ENCODE measurements at places on chromosomes 3 and 15.

- DNase-seq = no peak
These were observed 50.1 kb upstream of the KBTBD8 start for GRCh38 chr3:66948041-66948440.

- DNase-seq = no peak
These were observed 1031.7 kb upstream of the CFAP20DC start for GRCh38 chr3:60081381-60082095.

GRCh38 chr15:58715266-58715917, 34.1 kb downstream of the ADAM10 start:
- DNase-seq = no peak

DNA sequence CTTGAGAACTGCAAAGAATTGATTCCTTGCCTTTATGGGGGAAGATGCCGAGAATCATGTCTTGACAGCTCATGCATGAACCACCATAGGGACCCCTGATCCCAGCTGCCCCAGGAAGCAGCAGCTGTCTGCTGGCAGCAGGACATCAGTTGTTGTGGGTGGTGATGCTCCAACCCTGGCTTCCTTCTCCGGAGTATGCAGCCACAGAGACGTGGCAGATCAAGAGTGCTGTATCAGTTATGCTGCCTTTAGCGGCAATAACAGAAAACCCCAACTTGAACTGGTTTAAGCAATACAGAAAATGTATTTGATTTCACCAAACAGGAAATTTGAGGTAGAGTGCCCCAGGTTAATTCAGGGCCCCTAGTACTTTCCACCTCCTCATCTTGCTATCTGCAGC, 92.2 kb upstream of the TNFAIP8L3 start:
- no peak for DNase-seq

DNA sequence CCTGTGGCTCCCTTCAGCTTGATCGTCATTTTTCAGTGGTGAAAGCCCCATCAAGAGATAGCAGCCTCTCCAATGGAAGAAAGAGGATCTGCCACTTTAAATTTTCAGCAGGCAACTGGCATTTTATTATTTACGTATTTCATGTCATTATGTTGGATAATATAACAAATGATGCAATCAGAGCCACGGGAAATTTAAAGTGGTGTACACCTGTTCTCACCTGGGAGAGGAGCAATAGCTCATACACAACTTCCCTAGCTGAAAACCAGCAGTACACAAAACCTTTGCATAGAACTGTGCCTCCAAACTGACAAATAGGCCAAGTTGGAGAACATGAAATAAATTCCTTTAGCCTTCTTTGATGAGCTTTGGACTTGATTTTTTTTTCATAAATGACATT, 136.9 kb downstream of the SATB1 start:
- no peak for DNase-seq

DNA sequence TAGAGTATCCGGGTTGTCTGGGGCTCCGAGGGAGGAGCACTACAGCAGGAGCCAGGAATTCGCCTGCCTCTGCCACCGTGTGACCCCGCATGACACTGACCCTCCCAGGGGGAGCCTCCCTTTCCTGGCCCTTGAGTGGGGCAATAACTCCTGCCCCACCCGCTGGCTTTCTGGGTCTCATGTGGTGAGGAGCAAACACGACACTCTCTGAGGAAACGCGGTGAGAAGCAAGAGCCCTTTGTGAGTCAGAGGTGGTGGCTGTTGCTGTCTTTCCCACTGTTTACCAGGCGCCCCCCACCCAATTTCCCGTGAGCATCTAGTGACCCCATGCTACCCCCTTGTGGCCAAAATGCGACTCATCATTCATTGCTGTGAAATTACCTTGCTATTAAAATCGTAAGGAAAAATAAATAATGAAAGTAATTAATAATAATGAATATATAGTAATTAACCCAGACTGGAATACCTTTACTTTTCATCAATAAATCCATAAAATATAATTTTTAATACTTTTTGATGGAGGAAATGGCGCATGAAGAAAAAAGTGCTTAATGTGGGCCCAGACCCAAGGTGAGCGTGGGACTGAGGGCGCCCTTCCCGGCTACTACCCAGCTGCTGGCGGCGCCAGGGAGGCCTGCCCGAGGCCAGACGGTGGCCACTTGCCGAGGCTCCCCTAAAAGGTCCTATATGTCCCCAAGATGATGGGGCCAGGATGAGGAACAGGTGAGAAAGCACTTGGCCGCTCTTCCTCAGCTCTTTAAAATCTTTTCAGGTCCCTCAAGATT, 29.3 kb downstream of the CCNL1 start:
- no peak for DNase-seq

GRCh38 chr15:72698938-72699337, 12.9 kb downstream of the BBS4 start:
- DNase-seq = no peak

- no peak for DNase-seq
These were observed 10.9 kb downstream of the GPD1L start for GRCh38 chr3:32117320-32117719.

DNA sequence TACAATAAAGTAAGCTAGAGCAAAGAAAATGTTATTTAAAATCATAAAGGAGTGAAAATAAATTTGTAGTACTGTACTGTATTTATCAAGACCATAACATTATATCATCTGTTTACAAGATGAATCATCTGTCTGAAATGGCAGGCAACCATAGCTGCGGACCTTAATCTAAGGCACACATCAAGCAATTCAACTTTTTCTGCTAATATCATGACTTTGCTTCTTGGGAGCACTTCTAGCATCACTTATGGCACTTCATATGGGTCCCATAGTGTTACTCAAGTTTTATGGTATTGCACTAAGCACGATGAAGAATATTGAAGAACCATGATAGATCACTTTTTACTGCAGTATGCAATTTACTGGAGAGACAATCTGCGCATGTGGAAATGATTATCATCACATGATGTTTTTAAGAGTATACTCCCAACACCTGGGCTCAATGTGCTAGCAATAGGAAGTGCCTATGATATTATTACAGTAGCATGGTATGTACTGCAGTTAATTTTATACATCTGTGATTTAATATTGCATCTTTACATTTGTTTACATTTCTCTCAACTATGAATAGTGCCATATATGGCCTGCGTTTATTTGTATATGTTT, 137.7 kb upstream of the NECTIN3 start:
- DNase-seq = peak; percentile 71

DNA sequence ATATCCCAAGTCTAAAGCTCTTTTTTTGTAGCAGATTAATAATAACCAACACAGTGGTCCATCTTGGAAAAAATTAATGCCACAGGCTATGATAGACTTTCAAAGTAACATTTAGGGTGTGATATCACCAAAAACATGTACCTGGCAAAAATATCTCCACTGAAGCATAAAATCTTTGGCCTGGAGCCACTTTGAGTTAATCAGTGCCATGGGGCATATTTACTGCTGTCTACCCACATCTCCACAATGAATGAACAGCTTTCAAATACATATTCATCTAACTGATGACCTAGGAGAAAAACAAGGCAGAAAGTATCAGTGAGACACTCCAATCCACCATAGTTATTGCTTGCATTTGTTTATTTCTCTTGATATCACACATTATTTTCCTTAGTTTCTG, 296.0 kb upstream of the MDFIC2 start:
- no peak for DNase-seq

DNA sequence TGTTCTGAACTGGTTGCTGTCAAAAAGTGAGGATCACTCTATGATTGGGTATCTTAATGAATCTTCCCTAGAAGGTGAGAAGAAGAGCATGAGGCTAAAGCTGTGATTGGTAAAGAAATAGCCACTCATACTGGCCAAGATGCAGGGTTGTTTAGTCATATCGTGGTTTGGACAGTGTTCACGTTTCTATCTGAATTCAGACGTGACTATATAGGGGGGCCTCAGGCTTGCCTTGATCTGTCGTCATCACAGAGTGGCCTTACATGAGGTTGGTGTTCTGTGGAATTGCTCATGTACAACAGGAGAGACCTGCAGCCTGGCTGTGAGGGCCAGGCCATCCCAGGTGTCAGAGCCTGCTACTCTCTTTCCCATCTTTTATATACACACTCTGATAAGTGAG, 12.4 kb downstream of the RTP2 start:
- DNase-seq = peak; percentile 21

GRCh38 chr3:195204360-195205163, 66.4 kb downstream of the XXYLT1 start:
- no peak for DNase-seq

- peak; percentile 77 for DNase-seq
These were observed 49.1 kb downstream of the DNASE1L3 start for GRCh38 chr3:58161435-58162398.

DNA sequence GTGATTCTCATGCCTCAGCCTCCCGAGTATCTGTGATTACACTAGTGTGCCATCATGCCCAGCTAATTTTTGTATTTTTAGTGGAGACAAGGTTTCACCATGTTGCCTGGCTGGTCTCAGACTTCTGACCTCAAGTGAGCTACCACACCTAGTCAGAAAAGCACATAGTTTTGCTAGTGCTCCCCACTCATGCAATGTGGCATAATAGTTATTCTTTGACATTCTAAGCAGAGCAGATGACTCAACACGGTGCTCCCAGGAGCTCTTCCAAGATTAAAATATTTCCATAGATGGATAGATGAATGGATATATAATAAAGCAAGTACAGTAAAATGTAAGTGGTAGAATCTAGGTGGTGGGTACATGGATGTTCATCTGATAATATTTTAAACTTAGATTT, 53.1 kb upstream of the GK5 start:
- DNase-seq = peak; percentile 17

DNA sequence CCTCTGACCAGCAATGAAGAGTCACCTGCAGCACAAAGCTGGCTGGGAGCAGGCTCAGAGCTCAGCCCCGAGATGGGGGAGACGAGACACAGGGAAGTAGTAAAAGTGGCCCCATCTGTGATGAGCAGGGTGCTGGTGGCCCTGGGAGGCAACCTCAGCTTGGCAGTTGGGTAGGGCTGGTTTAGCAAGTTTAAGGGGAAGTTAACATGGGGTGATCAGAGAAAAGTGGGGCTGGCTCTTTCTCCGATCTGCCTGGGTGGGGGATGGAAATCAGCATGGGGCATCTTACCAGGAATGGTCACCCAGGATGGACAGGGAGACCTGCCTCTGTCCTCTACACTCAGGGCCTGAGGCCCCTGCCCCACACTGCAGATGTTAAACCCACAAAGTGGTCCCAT, 29.9 kb upstream of the SFMBT1 start:
- no peak for DNase-seq

GRCh38 chr3:126912027-126912422, 70.9 kb upstream of the PLXNA1 start:
- no peak for DNase-seq

GRCh38 chr3:112390783-112391641, 58.1 kb downstream of the CD200 start:
- peak; percentile 94 for DNase-seq

DNA sequence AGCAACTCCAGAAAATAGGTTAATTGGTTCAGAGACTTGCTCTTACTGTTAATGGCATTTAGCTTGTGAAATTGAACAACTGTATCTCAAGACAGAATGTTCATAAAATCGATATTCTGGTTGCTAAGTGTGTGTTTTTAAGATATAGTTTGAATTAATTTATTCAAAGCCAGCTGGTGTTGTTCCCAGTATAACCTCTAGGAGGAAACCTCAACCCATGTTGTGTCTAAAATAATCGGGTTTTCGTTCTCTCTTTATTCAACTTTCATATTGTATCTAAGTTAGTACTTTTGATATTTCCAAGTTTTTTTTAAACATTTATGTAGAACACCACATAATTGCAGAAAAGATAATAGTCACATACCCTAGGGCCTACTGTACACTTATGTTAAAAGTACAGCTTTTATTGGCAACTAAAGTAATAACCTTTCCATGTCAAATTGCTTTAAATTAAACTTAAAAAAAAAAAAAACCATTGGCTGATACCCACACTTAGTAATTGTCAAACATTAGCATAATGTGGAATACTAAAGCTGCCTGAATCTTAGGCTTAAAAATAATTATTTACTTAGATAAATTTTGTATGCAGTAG, 90.9 kb downstream of the SAMMSON start:
- DNase-seq = no peak

DNA sequence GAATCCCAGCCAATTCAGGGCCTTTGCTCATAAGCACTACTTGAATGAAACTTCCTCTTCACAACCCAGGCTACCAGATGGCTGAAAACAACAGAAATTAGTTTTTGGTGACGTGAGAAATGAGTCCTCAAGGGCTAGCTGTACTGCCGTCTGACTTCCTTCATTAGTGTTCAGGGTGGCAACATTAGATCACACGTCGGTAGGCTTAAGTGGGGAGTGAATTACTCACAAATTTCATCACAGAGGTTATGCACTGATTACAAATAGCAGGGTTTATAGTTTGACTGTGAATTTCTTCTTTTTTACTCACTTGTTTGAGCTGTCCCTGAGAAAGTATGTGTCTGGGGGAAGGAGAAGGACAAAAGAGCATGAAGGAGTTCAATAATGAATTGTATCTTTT, 397.2 kb downstream of the GAP43 start:
- no peak for DNase-seq

DNA sequence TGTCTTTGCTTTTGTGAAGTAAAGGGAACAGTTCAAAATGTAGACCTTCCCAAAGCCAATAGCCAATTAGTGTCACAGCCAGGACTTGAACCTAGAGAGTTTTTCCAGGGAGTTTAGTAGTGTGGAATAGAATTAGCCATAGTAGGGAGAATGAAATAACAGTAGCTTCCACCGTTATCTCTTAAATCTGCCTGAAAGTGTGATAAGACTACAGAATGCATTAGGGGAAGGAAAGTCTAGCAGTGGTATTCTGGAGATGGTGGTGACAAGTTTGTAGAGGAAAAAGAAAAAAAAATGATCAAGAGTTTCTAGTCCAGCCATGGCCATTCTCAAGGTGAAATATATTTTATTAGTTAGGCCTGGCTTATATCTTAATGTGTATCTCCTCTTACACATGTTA, 13.8 kb downstream of the ATP11B start:
- no peak for DNase-seq

GRCh38 chr15:80183306-80183705, 30.5 kb downstream of the FAH start:
- DNase-seq = no peak

- no peak for DNase-seq
These were observed 63.6 kb downstream of the PCSK6 start for GRCh38 chr15:101425787-101426365.

- peak; percentile 9 for DNase-seq
These were observed 532.9 kb upstream of the IL12A start for GRCh38 chr3:159455741-159456181.

DNA sequence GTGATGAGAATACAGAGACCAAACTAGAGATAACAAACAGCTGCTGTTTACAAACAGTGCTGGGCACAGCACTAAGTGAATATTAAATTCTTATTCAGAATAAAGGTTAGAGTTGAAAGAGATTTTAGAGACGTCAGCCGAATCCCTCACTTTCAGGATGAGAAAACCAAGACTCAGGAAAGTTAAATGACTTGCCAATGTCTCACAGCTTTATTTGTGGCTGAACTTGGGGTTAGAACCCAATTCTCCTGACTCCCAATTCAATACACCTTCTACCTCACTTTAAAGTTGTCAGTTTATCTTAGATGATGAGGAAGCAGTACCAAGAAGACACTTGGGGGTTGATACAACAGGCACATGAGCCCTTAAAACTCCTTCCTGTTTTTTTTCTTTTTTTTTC, 180.9 kb downstream of the GAP43 start:
- DNase-seq = no peak

Data from fibroblast of skin of left quadriceps (primary cell).